ENCODE measurements at places on chromosomes 11 and 22.

GRCh38 chr22:44491269-44492035, 6.6 kb downstream of the RTL6 start:
- no peak for DNase-seq

DNA sequence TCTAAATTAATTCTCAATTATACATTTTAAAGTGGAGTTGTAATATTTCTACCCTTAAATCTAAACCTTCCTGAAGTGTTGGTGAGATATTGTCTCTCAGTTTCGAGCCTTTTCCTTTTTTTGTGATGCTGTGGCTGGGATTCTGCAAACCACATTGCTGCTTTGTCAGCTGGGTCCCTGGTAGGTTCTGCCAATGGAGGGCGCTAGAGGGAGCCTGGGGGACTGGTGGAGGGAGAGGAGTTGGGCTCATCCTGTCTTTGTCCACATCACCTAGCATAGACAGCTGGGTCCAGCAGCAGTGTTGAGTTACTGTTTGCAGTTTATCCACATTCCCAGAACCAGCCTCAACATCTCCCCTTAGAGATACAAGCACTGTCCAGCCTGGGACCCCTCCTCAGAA, 41.0 kb downstream of the TRAF6 start:
- DNase-seq, result no peak

- DNase-seq, result no peak
Observed at GRCh38 chr11:1387961-1388762, 1.6 kb upstream of the BRSK2 start.

DNA sequence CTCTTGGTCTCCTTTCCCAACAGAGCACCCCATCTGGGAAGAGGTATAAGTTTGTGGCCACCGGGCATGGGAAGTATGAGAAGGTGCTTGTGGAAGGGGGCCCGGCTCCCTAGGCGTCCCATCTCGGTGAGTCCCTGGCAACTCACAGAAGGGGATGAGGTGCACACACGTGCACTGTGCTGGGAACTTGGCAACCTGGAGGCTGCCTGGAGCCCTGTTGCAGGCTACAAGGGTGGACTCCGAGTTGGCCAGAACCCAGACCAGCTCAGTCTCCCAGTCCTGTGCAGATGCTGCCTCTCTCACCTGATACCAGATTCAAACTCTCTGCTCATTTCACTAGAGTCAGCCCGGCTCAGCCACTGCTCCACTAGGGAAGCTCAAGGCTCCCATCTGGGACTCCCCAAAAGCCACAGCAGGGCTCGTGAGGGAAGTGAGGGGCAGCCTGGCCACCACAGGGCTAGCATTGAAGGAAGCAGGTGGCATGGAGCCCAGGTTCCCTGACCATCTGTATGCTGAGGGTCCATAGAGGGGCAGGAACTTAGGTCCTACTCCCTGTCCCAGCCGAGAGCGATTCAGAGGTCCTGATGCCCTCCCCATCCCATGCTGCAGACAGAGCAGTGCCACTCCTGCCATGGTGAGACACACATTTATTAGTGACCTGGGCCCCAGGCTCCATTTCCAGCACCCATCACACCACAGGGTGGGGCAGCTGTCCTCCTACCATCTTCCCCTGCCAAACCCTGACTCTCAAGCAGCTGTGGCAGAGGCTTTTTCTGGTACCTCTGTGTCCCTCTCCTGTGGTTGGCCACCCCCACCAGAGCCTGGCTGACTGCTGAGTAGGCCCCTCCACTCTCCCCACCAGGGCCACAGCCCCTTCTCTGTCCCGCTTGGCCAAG, 4.0 kb downstream of the PRR33 start:
- no peak for DNase-seq

- no peak for DNase-seq
Observed at GRCh38 chr11:65903068-65903481, 2.9 kb upstream of the FOSL1 start.

DNA sequence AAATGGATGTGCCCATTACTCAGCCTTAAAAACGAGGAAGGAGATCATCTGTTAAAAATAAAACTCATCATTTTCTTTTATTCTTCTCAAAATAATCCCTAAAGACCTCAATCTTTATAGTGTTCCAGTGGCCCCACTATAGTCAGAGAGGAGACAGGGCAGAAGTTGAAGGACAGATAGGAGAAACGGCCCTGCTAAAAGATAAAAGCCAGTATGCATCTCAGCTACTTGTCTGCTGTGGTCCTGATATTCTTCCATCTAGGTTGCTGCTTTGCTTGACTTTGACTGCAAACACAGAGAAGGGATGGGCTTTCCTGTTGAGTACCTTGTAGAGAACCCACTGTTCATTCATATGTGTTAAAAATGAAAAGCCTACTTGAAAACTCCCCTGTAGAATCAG, 31.4 kb downstream of the NF2 start:
- DNase-seq, result no peak

DNA sequence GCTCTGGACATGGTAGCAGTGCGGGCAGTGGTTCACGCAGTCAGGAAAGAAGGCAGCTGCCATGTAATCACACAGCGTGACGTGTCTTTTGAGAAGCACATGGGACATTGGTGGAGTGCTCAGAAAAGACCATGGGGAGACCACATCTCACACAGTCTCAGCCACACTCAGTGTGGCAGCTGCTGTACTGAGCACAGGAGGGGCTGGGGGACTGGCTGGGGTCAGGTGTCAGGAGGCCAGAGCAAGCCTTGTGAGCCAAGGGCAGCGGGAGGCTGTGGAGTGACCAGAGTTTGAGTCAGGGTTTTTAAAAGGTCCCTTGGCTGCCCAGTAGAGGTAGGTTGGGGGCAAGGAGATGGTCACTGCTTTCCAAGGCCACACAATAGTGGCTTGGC, 18.5 kb downstream of the CLDN5 start:
- no peak for DNase-seq

DNA sequence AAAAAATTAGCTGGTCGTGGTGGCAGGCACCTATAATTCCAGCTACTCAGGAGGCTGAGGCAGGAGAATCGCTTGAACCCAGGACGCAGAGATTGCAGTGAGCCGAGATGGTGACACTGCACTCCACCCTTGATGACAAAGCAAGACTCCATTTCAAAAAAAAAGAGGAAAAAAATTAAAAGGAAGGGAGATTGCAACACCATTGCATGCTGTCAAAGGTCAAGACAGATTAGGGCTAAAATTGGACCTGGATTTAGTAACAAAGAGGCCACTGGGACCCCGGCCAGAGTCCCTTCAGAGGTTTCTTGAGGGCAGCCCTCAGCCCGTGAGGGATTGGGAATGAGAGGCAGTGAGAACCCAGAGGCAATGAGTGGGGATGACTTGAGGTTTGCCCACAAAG, 8.2 kb upstream of the MAFF start:
- no peak for DNase-seq

- DNase-seq, result no peak
Observed at GRCh38 chr11:110196241-110196754, 100.1 kb downstream of the RDX start.

DNA sequence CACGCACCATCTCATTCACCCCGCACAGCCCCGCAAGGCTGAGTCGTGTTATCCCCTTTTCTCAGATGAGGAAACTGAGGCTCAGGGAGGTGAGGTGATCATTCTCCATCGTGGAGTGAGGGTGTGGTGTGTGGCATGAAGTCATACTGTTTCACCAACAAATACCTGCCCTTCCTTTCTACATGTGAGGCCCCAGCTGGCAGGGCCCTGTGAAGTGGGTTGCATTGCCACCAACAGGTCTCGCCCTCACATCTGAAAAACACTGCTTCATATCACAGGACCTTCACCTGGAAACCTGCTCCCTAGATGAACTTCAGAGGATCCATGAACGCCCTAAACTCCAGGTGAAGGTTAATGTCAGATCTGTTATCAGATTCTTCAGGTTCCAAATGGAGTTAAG, 4.3 kb downstream of the SSTR3 start:
- DNase-seq, result no peak

DNA sequence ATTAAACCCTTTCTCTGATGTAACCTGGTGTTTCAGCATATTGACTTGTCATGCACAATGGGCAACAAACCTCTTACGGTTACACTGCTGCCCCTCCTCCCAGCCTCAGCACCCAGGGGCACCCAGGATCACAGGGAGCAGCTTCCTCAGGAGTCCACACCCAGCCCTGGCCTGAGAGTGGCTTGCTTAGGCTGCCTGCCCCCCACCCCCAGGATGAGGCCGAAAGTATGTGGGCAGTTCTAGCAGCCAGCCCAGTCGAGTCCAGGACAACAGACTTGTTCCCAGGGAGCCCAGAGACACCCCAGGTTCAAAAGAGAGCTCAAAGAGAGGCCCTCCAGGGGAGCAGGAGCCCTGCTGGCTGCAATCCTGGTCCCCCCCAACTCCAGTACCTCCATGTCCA, 108.1 kb upstream of the THY1 start:
- DNase-seq, result no peak

DNA sequence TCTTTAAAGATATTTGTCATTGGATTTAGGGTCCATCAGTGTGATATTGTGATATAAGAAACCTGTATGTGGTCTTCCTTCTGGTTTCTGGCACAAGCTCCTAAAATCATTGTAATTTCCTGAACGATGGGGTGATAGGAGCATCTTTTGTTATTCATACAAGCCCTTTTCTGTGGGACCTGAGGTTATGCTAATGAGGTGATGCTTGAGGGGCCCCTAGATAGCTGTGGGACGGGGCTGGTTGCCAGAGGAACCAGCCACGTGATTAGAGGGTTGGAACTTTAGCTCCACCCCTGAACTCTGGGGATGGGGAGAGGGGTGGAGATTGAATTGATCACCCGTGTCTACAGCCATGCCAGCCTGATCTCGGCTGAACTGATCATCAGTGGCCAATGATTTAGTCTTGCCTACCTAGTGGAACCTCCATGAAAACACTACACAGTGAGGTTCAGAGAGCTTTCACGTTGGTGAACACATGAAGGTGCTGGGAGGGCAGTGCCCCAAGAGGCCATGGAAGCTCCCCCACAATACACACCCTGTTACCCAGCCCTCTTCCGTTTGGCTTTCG, 62.8 kb downstream of the BCR start:
- no peak for DNase-seq

GRCh38 chr11:8100158-8100557, 19.1 kb downstream of the TUB start:
- no peak for DNase-seq

DNA sequence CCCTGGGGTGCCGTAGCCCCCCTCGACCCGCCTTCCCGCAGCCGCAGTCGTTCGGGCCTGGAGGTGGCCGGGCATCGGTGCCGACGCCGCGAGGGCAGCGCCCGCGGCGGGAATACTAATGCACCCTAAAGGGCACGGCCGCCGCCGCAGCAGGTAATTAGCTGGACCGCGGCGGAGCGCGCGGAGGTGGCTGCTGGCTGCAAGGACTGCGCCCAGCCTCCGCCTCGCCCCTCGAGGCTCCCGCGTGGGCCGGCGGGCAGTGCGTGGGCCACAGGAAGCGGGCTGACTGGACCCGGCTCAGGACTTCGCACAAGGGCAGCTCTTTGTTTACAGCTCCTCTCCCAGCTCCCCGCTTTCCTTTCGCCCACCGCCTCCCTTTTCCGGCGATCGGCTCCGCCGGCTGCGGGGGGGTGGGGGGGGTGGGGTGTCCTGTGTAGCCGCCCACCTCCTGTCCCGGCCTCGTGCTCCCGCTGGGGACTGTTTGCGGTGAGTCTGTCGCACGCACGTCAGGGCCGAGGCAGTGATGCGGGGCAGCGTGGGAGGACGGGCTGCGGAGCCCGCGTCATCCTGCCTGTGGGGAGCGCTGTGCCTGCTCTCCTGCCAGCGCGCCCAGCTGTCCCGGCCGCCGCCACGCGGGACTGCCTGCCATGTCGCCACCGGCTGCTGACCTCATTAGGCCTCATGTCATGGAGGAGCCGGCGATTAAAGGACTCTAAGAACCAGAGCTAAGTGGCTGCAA, 53.2 kb downstream of the GRIK4 start:
- DNase-seq, result no peak

- no peak for DNase-seq
Observed at GRCh38 chr11:2779499-2779980, 79.7 kb upstream of the KCNQ1OT1 start.

DNA sequence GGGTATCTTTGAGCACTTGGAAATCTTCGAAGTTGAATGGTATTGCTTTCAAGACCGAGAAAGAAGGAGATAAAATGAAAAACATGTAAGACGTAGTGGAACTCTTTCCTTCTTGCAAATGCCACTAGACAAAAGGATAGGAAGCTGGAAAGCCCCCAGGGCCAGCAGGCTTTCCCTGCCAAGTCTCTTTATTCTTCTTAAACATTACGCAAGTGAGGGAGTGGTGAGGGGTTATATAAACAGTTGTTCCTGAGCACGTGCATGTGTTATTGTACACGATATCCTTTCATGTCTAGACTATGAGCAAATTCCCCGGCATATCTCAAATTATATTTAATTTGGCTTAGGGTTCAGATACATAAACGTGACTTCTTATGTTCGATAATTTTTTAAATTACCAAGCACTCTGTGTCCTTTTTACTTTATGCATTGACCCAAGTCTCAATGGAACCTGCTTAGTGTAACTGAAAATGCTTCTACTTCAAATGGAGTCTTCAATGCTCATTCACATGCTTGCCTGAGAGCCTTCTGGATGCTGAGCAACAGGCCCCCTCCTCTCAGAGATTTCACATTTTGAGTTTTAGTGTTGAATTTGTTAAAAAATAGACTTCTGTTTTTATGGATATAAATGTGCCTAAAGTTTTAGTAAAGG, 59.0 kb downstream of the PPP2R1B start:
- DNase-seq, result no peak

DNA sequence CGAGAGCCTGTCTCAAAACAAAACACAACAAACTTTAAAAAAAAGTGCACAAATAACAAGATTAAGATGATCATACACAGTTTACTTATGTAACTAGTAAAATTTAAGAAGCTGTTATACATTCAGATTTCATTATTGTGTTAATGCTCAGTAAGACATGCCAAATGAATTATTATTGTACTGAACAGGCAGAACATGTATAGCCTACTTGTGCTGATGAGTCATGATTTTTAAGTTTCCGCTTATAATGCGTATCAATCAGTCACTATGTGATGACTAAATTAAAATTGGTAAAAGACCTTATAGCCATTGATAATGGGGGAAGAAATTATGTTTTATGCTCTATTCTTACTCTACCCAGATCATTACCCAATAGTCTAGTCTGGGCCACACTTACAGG, 20.5 kb upstream of the EXPH5 start:
- DNase-seq, result no peak

GRCh38 chr22:49715450-49715849, 112.2 kb downstream of the BRD1 start:
- DNase-seq, result no peak

Measured in NCI-H1436 treated with DMSO at 0.1 percent for 48 hours (cell line).